Activated CD4-positive, CD25-positive, alpha-beta regulatory T cell (primary cell): ENCODE measurements at places on chromosomes 7 and 10.

- DNase-seq, result no peak
These were observed 17.9 kb downstream of the BTAF1 start for GRCh38 chr10:91941426-91941825.

DNA sequence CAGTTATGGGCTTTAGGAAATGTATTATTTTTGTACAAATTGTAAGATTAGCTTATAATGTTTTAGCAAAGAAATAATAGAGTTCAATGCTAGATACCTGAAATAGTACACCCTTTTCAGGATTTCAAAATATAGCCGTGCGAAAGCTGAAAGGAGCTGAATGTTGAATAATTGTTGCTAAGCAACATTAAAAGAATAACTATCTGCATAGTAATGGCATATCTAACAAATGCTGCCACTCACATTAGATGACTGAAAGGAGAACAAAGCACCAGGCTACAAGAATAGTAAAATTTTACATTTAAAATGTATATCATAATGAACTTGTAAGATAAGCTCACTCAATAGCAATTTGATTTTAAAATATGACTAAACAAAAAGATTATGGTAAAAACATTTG is 82.5 kb downstream of the SDHAF3 start:
- no peak for DNase-seq

- no peak for DNase-seq
These were observed 259.8 kb upstream of the GNAI1 start for GRCh38 chr7:79874797-79875196.

- DNase-seq, result no peak
These were observed 17.4 kb downstream of the PDE6C start for GRCh38 chr10:93629647-93630305.

DNA sequence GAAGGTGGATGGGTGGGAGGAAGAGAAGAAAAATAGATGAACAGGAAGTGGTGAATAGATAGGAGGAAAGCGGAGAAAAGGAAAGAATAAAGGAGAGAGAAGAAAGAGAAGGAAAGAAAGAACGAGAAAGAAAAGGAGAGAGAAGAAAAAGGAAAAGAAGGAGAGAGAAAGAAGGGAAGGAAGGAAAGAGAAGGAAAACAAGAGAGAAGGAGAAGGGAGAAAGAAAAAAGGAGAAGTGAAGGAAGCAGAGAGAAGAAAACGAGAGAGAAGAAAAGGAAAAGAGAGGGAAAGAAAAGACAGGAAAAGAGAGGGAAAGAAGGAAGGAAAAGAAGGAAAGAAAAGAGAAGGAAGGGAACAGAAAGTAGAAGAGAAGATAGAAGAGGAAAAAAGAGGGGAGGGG is 211.8 kb downstream of the DIP2C start:
- DNase-seq, result no peak

GRCh38 chr7:139940866-139941265 is 111.8 kb downstream of the TBXAS1 start:
- no peak for DNase-seq

- DNase-seq, result no peak
These were observed 308.1 kb downstream of the WDR37 start for GRCh38 chr10:1364151-1364910.
